ENCODE measurements at places on chromosomes 11 and 22. TPM values are rescaled to one million over a fixed set of nuclear protein-coding genes. Genes with fewer than 3 reads are reported as not detected.

NRGN gene
- total RNA-seq: not detected

RFPL2 gene
- not detected for total RNA-seq

SLCO2B1 gene
- total RNA-seq: under 0.01 TPM

MPZL2 gene
- total RNA-seq: not detected

ALDH3B2 gene
- total RNA-seq: not detected

SMIM38 gene
- 0.51 TPM for total RNA-seq

RAB36 gene
- total RNA-seq: 2.5 TPM

SLC37A2 gene
- 0.26 TPM for total RNA-seq

TIGD3 gene
- 0.17 TPM for total RNA-seq

SCGB1D1 gene
- not detected for total RNA-seq

ASCL2 gene
- not detected for total RNA-seq

KRTAP5-9 gene
- not detected for total RNA-seq

DEFB131B gene
- total RNA-seq: not detected

OR51I1 gene
- total RNA-seq: 0.26 TPM

MRGPRF gene
- 84.2 TPM for total RNA-seq

DDX25 gene
- total RNA-seq: not detected

UPB1 gene
- under 0.01 TPM for total RNA-seq

PARVA gene
- 27.7 TPM for total RNA-seq

LYVE1 gene
- 0.17 TPM for total RNA-seq

MIOX gene
- under 0.01 TPM for total RNA-seq

HORMAD2 gene
- not detected for total RNA-seq

PRDM11 gene
- 3.9 TPM for total RNA-seq

PKDREJ gene
- under 0.01 TPM for total RNA-seq

BLID gene
- 7.9 TPM for total RNA-seq

FBLN1 gene
- 209 TPM for total RNA-seq

ART1 gene
- not detected for total RNA-seq

PGR gene
- total RNA-seq: 2.0 TPM

ALX4 gene
- not detected for total RNA-seq

OR5AR1 gene
- total RNA-seq: not detected

RNF169 gene
- 32.2 TPM for total RNA-seq

MOV10L1 gene
- total RNA-seq: 1.0 TPM

KCNK7 gene
- under 0.01 TPM for total RNA-seq

BIRC3 gene
- total RNA-seq: 3.3 TPM

KRTAP5-7 gene
- 0.17 TPM for total RNA-seq

SCGB1C1 gene
- not detected for total RNA-seq
